Heart right ventricle (tissue), 16 donors: ENCODE measurements at places on chromosomes 7 and 10. TPM values are rescaled to one million over a fixed set of nuclear protein-coding genes. Genes with fewer than 3 reads are reported as not detected.

DNA sequence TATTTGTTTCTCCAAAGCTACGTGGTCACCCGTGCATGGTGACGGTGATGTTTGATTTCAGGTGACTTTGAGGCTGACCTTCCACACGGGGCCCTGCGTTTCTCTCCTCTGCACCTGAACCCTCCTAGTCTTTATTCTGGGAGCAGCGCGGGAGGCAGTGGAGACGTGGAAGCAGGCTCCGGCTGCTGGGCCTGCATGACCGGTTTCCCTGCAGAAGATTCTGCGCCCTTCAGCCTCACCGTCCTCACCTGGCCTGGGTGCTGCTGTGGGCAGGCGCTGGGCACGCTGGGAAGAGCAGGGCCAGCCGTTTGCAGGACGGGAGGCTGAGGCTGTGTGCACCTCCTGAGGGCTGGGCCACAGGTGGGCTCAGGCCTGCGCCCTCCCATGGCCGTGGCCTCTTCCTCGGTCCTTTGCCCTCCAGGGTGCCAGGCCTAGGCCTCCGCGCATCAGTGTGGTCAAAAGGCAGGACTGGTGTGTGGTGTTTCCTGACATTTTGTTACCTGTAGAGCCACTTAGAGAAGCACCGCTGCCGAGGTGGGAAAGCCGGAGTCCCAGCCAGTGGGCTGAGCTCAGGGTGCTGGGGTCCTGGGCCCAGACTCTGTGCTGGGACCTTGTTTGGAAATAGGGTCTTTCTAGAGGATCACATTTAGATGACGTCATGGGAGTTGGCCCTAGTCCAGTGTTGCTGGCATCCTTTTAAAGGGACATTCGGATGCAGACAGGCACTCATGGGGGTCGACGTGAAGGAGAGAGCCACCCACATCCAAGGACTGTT lies 478.3 kb downstream of the DNAJB6 start:
- DNase-seq, result no peak

- no peak for DNase-seq
Observed at GRCh38 chr10:77077316-77077945, 560.2 kb downstream of the KCNMA1 start.

DNA sequence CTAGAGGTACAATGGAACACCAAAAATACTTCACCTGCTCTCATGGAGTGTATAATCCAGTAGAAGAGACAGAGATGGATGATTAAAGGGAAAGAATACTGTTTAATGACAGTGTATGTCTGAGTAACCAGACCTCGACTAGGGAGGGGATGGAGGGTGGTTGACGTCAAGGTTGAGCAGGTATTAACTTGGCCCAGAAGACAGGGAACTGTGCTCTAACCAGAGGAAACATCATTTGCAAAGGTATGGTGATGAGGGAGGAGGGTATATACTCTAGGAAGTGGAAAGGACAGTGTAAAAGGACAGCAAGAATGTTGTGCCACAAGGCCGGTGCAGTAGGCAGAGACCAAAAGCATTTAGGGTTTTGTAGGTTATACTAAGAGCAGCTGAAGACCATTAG lies 2.9 kb downstream of the MIOS start:
- no peak for DNase-seq

- DNase-seq, result no peak
Observed at GRCh38 chr7:45171946-45172345, 14.4 kb downstream of the RAMP3 start.

GRCh38 chr7:134922720-134923704 lies 63.3 kb upstream of the AGBL3 start:
- DNase-seq, result no peak

DNA sequence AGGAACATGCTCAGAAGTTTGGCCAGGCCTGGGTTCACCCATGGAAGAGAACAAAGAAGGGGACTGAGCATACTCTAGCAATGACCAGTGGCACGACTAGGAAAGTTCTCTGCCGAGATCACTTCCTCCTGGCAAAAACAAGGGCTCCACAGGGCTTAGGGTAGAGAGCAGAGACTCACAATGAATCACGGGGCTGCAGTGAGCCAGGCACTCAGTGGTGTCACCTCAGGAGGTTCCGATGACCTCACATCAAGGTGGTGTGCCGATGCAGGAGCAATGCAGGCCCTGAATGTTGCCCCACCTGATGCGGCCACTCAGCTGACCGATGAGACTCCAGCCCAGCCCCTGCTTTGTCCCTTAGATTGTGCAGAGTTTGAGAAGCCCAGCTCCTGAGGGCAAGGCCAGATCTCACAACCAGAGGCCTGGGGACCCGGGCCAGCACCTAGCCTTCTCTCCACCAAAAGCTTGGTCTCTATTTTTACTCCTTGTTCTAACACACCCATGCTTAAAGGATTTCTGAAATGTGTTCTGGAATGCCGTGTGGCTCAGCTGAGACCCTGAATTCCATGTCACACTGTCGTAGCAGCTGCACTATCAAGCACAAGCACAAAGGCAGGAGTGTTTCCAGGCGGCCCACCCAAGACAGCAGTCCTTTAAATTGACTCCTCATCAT lies 60.9 kb downstream of the COBL start:
- DNase-seq, result no peak

DNA sequence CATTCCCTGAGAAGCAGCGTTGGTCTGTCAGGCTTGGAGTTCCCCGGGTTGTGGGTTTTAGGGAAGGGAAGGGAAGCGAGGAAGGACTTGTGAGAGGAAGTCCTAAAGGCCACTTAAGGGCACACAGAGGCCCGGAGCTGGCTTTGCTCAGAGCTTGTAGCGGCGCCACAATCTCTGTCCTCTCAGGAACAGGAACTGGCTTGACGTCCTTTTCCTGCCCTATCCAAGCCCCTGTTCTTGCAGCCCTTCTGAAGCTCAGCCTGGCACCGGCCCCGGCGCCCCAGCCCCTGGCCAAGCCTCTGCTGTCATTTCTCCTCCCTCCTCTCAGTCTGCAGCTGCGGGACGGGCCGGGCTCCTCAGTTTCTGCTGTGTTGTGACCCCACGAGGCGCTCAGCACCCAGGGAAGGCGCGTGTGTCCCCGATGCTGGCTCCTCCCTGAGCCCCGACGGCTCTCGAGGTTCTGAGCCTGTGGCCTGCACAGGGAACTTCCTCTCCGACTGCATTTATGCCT lies at the start of gene GIMAP8:
Gene GIMAP8, plus strand, starts transcription at position 140 of the 511 bp plus-strand sequence. CDS start 16,069 bp downstream, outside the sequence.
- DNase-seq, result peak; percentile 80

DNA sequence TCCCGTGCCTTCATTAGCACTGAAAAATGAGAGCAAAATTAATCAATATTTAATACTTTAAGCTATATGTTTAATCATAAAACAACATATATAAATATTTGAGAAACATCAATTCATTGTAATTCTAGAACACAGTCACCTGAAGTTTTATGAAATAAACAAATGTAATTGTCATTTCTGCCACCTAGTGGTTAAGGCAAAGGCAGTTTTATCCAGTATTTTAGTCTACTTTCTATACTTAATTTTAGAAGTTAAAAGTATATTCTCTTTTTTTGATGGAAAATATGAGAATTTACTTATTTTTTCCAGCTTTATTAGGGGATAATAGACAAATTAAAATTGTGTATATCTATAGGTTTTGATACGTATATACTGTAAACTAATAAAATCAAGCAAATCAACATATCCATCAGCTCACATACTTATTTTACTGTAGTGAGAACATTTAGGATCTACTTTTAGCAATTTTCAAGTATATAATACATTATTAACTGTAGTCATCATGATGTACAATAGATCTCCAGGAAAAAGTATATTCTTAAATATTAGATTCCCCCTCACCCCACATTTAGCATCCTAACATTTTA lies 16.9 kb downstream of the PCGF6 start:
- DNase-seq, result no peak

- no peak for DNase-seq
Observed at GRCh38 chr7:84906889-84907288, 280.0 kb downstream of the SEMA3D start.

DNA sequence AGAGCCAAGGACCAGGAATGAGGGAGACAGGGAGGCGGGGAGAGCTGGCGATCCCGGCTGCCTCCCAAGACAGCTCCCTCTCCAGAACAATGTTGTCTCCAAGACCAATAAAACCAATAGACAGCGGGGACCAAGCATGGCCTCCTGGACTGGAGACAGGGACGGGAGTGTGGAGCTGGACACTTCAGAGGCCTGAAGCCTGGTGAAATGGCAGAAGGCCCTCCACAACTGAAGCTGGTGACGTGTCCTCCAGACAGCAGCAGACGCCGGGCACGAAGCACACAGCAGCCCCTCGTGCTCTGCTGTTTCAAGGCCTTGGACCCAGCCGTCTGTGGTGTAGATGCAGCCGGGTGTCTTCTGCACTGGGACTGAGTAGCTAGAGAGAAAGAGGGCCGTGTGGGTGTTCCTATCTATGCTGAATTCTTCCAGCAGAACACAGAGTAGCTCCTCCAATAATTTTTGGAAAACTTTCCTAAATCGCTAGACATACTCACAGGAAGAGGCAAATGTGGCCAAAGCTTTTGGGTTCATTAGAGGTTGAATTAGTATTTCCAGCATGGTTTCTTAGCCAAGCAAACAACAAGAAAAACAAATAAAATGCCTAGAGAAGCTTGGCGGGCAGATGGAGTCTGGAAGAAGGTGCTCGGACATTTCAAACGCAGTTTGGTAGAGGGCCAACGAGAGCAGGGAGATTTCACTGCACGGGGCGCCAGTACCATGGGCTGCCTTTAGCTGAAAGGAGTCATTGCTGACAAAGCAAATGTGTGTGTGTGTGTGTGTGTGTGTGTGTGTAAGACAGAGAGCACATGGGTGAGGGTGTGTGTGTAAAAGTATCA lies 570.4 kb downstream of the TCERG1L start:
- no peak for DNase-seq

DNA sequence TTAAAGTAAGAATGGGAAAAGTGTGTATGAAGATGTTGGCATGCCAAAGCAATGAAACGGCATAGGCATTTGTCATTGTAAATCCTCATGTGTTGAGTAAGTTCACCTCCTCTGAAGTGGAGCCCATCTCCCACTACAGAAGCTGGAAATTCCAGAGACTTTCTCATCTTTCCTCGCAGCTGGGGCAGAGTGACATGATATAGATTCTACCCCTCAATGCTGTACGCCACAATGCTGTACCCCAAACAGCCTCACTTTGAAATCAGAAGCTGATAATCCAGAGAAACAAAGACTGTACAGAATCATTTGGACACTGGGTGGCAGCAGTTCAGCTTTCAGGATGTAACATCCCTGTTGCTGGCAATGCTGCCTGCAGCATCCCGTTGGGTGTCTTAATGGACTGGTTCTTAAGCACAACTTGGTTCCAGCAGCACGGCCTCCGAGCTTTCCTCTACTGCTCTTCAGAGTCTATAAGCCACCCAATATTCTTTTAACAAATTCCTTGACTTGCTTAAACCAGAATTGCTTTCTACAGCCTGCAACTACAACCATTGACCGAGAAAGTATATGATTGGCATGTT lies 18.8 kb downstream of the ZC3HAV1L start:
- DNase-seq, result peak; percentile 68

DNA sequence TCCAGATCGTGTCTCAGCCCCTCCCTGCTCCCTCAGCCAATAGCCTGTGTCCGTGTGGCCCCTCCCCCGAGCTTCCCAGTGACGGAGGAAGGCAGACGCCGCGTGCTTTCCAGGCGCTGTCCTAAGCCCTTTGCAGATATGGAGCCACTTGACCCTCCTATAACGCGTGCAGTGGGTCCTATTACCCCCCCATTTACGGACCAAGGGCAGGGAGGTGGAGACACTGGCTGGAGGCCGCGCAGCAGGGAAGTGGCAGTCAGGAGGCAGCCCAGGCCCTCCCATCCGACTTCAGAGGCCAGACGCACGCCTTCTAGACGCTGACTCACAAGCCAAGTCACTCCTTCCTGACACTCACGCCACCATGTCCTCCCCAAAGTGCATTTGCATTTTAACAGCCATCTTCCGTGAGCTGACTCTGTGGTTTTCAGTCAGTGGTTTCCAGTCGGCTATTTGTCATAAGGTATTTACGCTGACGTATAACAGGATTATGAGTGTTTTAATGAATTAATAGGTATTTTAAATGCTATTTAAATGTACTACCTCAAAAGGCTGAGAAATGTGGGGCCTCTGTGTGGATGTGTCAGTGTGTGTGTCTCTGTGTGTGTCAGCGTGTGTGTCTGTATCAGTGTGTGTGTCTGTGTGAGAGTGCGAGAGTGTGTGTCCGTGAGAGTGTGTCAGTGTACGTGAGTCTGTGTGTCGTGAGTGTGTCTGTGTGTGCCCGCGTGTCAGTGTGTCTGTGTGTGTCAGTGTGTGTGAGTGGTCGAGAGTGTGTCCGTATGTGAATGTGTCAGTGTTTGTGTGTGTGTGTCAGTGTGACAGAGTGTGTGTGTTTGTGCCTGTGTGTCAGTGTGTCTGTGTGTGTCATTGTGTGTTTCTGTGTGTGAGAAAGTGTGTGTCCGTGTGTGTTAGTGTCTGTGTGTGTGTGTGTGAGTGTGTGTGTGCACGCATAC lies 92.0 kb upstream of the INSIG1 start:
- peak; percentile 81 for DNase-seq

- DNase-seq, result no peak
Observed at GRCh38 chr7:142908921-142909890, 23.7 kb upstream of the TRPV6 start.

- DNase-seq, result no peak
Observed at GRCh38 chr7:6375348-6376101, 72.2 kb downstream of the DAGLB start.

- no peak for DNase-seq
Observed at GRCh38 chr7:47100148-47100816, 481.6 kb downstream of the TNS3 start.

- no peak for DNase-seq
Observed at GRCh38 chr10:128950916-128951275, 516.1 kb upstream of the MGMT start.

GRCh38 chr7:18461785-18462467 lies 33.6 kb upstream of the HDAC9 start:
- no peak for DNase-seq

GRCh38 chr10:15267496-15267895 lies 99.0 kb upstream of the NMT2 start:
- DNase-seq, result no peak

EIF4EBP2 gene
- total RNA-seq, result 70.1 TPM

PLXNA4 gene
- total RNA-seq, result 17.0 TPM

CYP26A1 gene
- not detected for total RNA-seq

CPEB3 gene
- 13.9 TPM for total RNA-seq

SPAG6 gene
- total RNA-seq, result not detected

NME8 gene
- total RNA-seq, result not detected

LRRC18 gene
- not detected for total RNA-seq
